ENCODE measurements at places on chromosomes 7 and 10. TPM values are rescaled to one million over a fixed set of nuclear protein-coding genes. Genes with fewer than 3 reads are reported as not detected.

Gene SYT15B
- not detected for total RNA-seq

Gene SNCG
- not detected for total RNA-seq

Gene C10orf53
- not detected for total RNA-seq

Gene OPN1SW
- not detected for total RNA-seq

Gene SFRP4
- total RNA-seq, result not detected

Gene RASA4B
- total RNA-seq, result 16.2 TPM

Gene IRF5
- total RNA-seq, result 7.7 TPM

Gene GBX1
- not detected for total RNA-seq

Gene DNAJC12
- total RNA-seq, result 3.6 TPM

Gene TCAF2
- 20.9 TPM for total RNA-seq

Gene GPR15LG
- not detected for total RNA-seq

Gene STAMBPL1
- total RNA-seq, result 48.3 TPM

Gene CCL26
- not detected for total RNA-seq

Gene SPDYE6
- not detected for total RNA-seq

Gene OR2A14
- total RNA-seq, result not detected

Gene AKR1C1
- 1.0 TPM for total RNA-seq

Gene TLX1
- total RNA-seq, result not detected

Gene SEPTIN14
- not detected for total RNA-seq

Gene PROSER2
- 1.2 TPM for total RNA-seq

Gene CDC14C
- total RNA-seq, result not detected

Gene POM121L12
- not detected for total RNA-seq

Gene OR2A12
- total RNA-seq, result not detected

Gene FKBP9
- total RNA-seq, result 0.37 TPM

Gene CPVL
- 0.75 TPM for total RNA-seq

Gene ZNF511
- total RNA-seq, result 44.5 TPM

Gene ABLIM1
- 149 TPM for total RNA-seq

Gene NPSR1
- not detected for total RNA-seq

Gene PAPOLB
- total RNA-seq, result not detected

Gene POLR2J
- 53.6 TPM for total RNA-seq

Gene LRRD1
- total RNA-seq, result not detected

Gene ZNF365
- 0.58 TPM for total RNA-seq

Gene PNLIPRP1
- not detected for total RNA-seq

Gene PNLIPRP3
- total RNA-seq, result not detected

Gene TEX47
- not detected for total RNA-seq

Gene NOS3
- 12.5 TPM for total RNA-seq

Gene OR2A42
- total RNA-seq, result not detected

Gene TFEC
- total RNA-seq, result 1.3 TPM

Gene CHN2
- total RNA-seq, result 7.2 TPM

Gene DCLRE1A
- 12.2 TPM for total RNA-seq

Measured in activated naive CD8-positive, alpha-beta T cell treated with anti-CD3 and anti-CD28 coated beads, Interleukin-2, amount 10 ng/mL, durations not matched to agents 7 days and 5 days (primary cell).